ENCODE measurements at places on chromosomes 2 and 18.

GRCh38 chr18:79507546-79508480 is 112.1 kb downstream of the NFATC1 start:
- DNase-seq: no peak

DNA sequence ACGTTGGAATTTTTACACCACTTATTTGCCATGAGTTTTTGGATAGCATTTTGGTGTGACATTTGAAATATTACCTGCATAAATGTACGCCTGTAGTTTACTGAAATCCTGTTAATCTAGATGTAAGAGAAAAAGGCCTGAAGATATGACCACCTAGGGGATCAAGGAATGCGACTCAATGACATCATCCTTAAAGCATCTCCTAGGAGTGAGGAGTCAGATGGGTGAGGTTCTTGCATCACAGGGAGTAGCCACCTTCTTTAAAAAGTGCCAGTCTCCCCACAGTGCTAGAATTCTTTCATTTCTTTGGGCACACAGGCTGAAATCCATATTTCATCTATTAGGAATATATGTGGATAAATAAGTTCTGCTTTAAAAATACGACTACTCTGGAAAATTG is 34.5 kb downstream of the ADCYAP1 start:
- no peak for DNase-seq

DNA sequence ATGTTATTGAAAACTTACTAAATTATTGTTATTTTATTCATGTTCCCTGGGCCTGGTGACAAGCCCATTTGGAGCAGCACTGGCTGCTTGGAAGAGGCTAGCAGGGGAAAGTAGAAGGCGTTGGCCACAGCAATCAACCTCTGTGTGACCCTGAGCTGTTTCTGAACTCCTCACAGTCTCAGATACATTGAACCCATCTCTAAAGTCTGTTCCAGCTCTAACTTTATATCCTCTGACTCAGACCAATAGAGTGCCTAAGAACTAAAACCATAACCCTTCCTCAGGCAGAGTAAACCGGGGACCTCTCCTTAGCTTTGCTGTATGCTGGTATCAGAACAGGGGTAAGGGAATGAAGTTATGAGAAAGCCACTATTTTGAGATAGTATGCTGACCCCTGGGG is 96.4 kb upstream of the NOL4 start:
- no peak for DNase-seq

- no peak for DNase-seq
These were observed 15.3 kb downstream of the WNT10A start for GRCh38 chr2:218895759-218896500.

DNA sequence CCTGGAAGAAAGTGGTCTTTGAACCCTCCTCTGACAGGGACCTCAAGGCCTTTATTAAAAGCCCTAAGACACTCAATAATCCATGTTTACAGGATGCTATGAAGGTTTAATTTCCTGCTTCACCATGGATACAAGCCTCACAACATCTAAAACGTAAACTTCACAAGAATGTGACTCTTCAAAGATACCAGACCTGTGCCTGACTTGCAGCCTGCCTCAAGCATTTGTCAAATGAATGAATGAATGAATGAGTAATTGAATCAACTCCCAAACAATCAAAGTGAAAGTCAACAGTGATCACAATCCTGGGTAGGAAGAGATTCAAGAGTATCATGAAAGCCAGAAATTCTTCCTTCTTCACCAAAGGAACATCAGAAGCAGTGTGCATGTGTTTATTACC is 30.4 kb downstream of the KLF7 start:
- no peak for DNase-seq
